ENCODE measurements at places on chromosomes 1 and 21. TPM values are rescaled to one million over a fixed set of nuclear protein-coding genes. Genes with fewer than 3 reads are reported as not detected.

DNA sequence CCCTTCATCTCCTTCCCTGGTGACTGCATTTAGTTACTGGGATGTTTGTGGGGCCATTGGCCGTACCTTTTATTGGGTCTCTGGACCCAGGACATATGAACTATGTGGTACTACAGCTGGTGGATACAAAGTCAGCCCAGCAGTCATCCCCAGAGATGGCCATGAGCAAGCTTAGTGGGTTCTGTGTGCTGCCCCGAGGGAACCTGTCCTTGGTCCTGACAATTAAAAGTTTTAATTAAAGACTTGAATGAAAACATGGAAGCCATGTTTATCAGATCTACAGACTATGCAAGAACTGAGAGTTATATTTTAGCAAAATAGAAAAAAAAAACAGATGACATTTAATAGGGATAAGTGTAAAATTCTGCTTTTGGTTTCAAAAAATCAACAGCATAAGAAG, 2.8 kb upstream of the NES start:
- DNase-seq = no peak

GRCh38 chr1:183806675-183807074, 1.8 kb downstream of the RGL1 start:
- no peak for DNase-seq

- DNase-seq = no peak
Observed at GRCh38 chr1:94036730-94037129, 84.2 kb downstream of the ABCA4 start.

DNA sequence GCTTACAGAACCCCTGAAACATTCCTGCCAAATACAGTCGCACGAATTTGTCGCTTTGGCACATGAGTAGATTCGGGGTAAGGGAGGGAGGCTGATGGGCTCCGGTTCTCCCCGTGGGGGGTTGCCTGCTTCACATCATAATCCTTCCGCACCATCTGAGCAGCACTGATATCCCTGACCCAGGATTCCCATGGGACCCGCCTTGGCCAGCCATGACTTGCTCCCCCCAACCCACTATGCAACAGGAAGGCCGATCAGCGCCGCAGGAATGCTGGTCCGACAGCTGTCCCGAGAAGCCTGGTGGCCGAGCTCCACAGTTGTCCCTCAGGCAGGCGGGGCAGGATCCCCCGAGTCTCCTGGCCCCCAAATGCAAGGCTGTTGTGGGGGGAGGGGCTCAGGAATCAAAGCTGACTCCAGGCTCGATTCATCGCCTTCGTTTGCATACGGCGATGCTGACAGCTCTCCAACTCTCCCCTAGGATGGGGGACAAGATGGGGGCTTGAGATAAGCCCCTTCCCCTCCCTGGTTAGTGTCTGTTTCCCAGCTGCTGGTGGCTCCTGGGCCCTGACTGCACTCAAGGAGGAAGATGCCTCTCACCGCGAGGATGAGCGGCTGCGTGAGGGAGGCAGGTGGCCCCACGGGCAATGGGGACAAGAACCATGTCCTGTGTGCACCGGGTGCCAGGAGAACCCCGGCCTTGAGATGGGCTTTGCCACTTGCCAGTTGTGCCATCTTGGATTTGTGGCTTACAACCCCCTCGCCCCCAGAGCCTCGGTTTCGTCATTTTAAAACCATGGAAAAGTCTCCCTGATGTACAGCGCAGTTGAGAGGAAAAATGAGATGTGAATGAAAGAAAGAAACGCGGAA, 9.3 kb downstream of the DRAXIN start:
- no peak for DNase-seq

- DNase-seq = no peak
Observed at GRCh38 chr21:38821248-38821647, 15.5 kb downstream of the ETS2 start.

DNA sequence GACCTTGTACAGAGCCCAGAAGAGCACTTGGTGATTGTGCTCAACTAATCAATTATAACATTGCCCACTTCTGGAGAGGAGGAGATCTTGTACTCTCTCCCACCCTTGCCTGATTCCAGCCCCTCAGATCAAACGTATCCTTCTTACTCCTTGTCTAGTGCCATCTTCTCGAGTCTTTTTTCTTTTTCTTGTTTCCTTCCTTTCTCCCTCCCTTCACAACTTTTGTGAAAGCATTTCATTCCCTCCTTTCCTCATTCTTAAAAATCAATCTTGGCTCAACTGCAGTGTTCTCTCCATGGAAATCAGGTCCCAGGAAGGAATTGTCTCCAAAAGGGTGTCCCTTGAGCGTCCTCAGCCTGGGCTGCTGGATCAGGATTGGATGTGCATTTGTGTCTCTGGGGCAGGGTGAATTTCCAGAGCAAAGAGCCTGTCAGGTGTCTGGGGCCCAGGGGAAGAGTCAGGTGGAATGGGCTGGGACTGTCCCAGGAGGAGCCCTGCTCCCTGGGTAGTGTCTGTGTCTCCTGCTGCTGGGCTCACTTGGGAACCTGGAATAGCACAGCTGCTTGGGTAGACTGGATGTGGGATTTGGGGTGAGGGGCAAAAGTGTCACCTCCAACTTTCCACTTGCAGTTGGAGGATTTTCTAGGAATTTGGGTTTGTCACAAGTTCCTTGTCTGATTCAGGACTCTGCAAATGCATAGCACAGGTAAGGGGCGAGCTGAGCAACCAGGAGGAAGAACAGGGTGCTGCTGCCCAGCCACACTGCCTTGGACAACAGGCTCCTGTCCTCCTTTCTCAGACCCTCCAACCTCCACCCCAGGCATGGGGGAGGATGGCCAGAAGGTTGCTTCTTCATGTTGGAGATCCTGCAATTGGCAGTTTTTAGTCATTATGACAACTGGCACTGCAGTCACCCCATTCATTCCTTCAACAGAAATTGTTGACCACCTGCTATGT, 3.3 kb downstream of the SOX13 start:
- DNase-seq = no peak

- no peak for DNase-seq
Observed at GRCh38 chr1:64518692-64519481, 49.0 kb downstream of the CACHD1 start.

DNA sequence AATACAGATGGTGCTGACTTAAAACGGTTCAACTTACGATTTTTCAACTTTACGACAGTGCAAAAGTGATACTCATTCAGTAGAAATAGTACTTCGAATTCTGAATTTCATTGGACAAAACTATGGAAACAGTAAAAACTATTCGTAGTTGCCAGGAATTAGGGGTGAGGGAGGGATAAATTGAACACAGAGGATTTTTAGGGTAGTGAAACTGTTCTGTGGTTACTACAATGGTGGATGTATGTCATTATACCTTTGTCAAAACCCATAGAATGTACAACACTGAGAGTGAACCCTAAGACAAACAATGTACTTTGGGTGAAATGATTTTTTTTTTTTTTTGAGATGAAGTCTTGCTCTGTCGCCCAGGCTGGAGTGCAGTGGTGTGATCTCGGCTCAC, 7.5 kb downstream of the DDR2 start:
- DNase-seq = no peak

DNA sequence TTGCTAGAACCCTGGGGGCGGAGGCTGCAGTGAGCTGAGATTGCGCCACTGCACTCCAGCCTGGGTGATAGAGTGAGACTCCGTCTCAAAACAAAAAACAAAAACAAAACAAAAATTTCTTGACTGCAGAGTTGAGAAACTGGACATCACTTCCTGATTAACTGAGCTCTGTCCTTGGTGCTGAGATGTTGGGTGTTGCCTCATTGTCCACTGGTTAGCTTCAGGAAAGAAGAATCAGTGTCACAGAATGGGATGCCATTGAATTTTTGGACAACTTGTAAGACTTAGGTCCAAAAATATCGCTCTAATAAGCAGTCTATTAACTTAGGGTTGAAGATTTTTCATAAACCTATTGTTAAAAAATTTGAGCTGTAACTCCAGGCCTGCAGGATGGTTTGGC, 23.8 kb upstream of the KCNA10 start:
- DNase-seq = no peak

- DNase-seq = no peak
Observed at GRCh38 chr1:39564340-39564739, 12.2 kb downstream of the PABPC4 start.

DNA sequence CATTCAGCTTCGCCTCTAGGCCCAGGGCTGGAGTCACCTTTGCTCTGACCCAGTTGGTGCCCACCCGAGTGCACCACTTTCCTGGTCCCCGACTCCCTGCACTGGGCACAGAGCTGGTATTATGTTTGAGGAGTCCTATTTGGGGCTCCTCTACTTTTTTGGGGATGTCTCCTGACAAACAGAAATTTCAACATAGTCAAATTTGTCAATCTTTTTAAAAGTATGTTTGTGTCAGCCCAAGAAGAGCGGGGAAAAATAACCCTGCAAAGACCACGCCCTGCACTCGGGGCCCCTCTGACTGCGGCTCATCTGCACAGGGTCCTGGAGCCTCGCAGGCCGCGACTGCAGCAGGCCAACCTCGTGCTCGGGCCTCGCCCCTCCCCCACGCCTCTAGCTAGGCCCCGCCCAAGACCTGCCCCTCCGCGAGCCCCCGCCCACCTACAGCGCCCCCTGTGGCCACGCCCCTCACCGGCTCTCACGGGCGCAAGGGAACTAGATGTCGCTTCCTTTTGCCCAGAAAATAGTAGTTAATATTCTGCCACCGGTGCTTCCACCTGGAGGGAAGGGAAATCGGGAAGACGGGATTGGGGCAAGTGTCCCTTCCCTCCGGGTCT, 11.4 kb downstream of the FAM229A start:
- DNase-seq = no peak

DNA sequence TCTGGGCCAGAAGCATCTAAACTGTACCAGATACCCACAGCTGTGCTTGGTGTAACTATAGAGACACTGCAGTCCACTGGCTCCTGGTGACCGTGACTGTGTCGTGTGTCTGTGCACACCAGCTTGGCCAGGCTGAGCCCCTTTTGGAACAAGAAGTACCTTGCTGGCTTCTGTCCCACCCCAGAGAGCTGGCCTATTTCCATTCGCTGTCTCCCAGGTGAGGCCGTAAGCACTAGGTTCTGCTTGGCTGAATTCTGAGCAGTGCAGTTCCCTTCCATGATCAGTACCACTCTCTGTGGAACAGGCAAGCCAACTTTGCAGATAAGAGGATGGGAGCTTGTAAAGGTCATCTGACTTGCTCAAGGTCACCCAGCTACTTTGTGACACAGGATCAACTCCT, 119.9 kb upstream of the DNAH14 start:
- DNase-seq = no peak

Gene CBR3
- total RNA-seq = 11.3 TPM

All from hematopoietic multipotent progenitor cell (in vitro differentiated cells).